ENCODE measurements at places on chromosomes 7 and 10. TPM values are rescaled to one million over a fixed set of nuclear protein-coding genes. Genes with fewer than 3 reads are reported as not detected.

TCF7L2 gene
- 18.7 TPM for total RNA-seq

SORBS1 gene
- total RNA-seq = 57.9 TPM

TSPAN33 gene
- total RNA-seq = 33.7 TPM

GATA3 gene
- 0.88 TPM for total RNA-seq

CDNF gene
- 4.8 TPM for total RNA-seq

NUTM2E gene
- 0.08 TPM for total RNA-seq

GIMAP8 gene
- total RNA-seq = 4.4 TPM

TMEM130 gene
- 0.10 TPM for total RNA-seq

ZNF488 gene
- total RNA-seq = 0.08 TPM

DNA sequence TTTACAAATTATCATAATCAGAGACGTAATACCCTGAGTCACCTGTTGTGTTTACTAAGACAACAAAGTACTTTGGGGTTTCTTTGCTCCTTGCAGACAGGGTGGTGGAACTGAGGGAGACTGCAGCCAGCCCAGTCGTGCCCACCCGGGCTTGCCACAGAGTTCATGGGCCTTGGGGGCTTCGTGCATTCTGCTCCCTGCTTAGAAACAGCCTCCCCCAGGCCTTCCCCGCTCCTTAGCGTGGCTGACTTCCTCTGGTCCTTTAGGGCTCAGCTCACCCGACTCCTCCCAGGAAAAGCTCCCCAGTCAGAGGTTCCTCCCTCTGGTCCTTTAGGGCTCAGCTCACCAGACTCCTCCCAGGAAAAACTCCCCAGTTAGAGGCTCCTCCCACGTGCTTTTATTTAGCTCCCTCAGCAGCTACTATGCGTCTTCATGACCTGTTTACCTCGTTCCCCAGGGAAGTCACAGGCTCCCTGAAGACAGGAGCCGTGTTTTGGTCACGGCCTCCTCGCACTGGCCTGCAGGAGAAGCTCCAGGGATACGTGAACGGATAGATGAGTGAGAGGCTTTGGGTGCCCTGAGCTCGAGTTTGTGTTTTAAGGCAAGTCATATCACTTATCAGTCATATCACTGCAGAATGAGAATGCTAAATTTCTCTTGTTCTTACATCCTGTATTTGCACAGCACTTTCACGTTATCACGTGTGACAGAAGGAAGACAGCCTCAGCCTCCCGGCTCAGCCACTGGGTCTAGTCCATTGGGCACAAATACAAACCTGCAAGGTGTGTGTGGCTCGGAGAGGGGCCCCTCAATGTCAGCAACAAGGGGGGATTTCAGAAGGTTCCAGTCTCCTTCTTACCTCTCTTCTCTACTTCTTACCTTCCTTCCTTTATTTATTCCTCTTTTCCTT lies 52.7 kb upstream of the VIPR2 start:
- no peak for DNase-seq

GRCh38 chr10:45386657-45387056 lies 12.6 kb downstream of the ALOX5 start:
- no peak for DNase-seq

GRCh38 chr7:70615066-70615606 lies 516.8 kb upstream of the GALNT17 start:
- DNase-seq = no peak

- DNase-seq = no peak
Observed at GRCh38 chr7:156783864-156784263, 109.1 kb downstream of the LMBR1 start.

DNA sequence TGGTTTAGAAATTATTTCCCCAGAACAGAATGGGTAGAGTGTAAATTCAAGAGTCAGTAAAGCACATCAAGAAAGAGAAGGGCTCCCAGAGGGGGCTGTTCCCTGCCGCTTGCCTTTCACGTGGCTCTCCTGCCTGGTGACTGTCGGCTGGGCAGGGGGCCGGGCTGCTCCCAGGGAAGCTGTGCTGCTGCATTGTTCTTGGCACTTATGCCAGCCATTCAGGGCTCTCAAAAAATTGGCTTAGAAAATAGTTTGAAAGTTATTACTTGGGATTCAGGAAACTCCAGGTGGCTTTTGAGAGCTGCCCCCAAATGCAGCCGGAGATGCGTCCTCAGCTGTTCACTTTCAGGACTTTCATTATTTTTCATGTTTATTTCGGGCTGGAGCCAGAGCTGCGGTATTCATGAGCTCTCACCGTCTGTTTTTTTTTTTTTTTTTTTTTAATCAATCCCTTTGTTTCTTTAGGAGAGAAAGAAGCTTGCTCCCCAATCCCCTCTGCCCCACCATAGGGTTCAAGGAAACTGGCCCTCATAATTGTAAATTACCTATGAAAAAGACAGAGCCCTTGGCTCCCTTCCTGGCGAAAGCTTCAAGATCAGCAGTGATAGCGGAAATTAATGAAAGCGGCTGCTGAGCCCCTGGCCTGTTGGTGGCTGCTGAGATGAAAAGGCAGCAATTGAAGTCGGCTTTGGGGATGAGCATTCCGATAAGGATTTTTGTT lies 94.1 kb downstream of the SORCS3 start:
- DNase-seq = no peak

DNA sequence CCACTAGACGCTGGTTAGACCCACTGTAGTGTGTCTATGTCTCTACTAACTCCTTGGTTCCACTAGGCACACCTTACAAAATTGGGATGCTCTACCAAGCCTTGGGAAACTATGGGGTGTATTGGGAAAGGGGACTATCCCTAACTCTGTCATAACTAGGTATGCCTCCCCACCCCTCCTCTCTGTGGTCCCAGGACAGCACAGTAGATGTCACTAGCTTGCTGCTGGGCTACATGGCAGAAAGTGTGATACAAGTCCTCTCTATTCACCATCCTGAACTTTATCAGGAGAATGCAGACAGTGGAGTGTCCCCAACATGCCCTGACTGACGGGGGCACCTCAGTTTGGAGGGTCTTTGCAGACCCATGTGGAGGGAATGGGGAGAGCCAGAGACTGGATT lies 30.3 kb upstream of the TMEM273 start:
- no peak for DNase-seq

DNA sequence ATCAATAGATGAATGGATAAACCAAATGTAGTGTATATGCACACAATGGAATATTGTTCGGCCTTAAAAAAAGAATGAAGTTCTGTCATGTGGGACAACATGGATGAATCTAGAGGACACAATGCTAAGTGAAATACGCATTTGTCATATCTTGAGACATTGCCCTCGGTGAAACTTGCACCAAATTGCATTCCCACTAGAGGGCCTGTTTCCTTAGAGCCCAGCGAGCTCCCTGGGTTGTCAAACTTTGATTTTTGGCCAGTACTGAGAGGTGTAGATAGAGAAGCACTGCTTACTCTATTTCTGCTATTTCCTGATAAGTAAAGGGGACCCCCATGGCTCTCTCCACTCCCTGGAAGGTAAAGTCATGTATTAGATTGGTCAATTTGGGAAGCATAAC lies 157.1 kb downstream of the GPAM start:
- DNase-seq = no peak

GRCh38 chr10:1128649-1129048 lies 72.5 kb downstream of the WDR37 start:
- no peak for DNase-seq

- no peak for DNase-seq
Observed at GRCh38 chr7:80247144-80247543, 112.5 kb downstream of the GNAI1 start.

- no peak for DNase-seq
Observed at GRCh38 chr7:116776610-116777289, 85.6 kb upstream of the CAPZA2 start.

Measured in left lobe of liver (tissue), 2 donors.